ENCODE measurements at places on chromosomes 7 and 10.

DNA sequence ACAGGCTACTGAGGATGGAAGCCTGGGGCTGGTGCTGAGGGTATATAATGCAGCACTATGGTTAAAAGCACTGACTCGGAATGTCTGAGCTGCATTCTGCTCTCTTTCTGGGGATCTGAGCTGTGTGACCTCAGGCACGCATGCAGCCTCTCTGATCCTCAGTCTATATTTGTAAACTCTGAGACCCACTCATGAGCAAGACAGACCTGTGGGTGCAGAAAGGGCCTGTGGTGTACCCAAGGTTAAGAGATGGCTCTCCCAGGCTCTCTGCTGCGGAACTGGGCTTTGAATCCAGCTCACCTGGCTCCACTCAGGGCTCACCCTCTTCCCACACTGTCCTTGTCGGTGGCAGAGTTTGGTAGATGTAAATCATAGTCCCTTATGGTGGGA, 89.9 kb downstream of the CHST15 start:
- no peak for DNase-seq

- peak; percentile 69 for DNase-seq
Measured at GRCh38 chr10:102596506-102596971, 47.7 kb upstream of the TRIM8 start.

DNA sequence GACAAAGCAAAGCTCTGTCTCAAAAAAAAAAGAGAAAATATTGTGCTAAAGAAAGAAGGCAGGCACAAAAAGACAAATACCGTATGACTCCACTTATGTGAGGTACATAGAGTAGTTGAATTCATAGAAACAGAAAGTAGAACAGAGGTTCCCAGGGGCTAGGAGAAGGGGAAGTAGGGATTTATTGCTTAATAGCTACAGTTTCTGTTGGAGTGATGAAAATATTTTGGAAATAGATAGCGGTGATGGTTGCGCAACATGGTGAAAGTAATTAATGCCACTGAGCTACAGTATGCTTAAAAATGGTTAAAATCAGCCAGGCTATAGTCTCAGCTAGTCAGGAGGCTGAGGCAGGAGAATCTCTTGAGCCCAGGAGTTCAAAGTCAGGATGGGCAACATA, 18.5 kb upstream of the NPFFR1 start:
- no peak for DNase-seq

DNA sequence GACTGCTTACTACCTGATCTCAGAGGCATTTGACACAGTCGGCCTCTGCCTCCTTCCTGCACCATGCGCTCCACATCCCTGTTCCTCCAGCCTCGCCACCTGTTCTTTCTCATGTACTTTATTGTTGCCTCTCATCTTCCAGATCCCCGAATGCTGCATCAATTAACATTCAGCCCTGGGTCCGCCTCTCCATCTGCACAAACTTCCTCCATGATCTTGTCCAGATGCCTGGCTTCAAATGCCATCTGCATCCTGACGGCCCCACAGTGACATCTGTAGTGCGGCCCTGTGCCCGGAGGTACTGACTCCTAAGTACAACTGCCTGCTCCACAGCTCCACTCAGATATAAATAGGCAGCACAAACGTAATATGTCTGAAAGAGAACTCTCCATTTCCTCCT, 51.2 kb upstream of the STK17A start:
- no peak for DNase-seq

- DNase-seq, result no peak
Measured at GRCh38 chr10:121639416-121639815, 41.2 kb upstream of the FGFR2 start.

DNA sequence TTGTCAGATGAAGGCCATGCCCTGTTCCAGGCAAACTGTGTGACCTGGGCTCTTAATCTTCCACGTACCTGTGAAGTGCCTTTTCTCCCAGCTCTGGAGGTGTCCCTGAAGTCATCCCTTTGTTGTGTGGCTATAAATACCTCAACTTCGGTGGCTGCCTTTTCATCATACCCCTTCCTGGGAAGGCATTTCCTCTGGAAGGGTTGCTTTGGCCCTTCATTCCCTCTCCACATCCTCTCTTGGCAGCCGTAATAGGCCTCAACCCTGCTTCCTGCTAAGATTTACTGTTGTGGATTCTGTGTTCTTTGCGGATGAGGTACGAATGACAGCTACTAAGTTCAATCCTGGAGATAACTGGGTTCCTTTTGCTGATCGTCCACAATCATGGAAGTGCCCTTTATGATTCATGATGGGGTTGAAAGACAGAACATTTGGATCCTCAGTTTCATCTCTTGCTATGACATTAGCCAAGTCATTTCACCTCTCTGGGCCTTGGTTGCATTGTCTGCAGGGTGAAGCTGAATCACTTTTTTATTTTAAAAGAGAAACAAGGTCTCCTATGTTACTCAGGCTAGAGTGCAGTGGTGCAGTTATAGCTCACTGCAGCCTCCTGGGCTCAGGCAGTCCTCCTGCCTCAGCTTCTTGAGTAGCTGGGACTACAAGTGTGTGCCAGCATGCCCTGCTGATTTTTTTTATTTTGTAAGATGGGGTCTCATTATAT, 23.6 kb downstream of the FKBP6 start:
- DNase-seq, result no peak

GRCh38 chr7:29173458-29173857, 21.1 kb upstream of the CHN2 start:
- DNase-seq, result no peak

DNA sequence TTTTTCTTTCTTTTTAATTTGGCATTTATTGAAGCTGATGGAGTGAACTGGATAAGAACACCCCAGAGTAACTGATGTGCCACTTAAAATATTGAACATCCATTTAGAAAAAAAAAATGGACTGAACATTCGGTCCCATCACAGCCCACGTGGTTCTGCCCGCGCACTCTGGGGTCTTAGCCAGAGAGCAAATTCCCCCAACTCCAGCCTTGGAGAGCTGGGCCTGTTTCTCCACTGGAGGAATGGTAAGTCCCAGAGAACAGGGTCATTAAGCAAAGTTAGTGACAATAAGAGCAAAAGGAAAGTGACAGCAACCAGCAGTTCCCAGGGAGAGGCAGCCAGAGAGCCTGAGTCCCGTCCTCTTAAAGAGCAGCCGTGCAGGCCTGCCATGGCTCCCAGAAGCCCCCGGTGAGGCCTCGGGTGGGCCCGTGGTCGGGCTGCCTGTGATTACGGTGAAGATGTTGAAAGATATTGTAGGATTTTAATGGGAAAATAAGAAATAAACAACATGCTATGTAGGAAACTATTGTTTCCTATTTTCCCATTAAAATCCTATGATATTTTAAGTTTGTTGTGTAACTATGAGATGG, 487.9 kb upstream of the MKI67 start:
- DNase-seq, result no peak

DNA sequence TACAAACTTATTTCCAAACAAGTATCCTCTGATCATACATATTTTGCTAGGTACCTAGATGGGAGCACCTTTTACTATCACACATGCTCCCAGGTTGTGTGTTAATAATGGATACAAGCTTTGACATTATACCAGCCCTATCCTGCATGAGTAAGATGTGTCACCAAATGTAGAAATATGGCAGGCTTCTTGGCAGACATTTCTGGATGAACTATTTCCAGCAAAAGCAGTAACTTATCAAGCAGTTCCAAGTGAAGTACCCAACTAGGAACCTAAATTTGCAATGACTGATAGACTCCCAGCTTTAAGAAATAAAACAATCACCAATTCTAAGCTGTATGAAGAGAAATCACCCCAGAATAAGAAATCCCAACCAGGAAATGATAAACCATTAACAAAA, 103.7 kb upstream of the TMEM72 start:
- no peak for DNase-seq

DNA sequence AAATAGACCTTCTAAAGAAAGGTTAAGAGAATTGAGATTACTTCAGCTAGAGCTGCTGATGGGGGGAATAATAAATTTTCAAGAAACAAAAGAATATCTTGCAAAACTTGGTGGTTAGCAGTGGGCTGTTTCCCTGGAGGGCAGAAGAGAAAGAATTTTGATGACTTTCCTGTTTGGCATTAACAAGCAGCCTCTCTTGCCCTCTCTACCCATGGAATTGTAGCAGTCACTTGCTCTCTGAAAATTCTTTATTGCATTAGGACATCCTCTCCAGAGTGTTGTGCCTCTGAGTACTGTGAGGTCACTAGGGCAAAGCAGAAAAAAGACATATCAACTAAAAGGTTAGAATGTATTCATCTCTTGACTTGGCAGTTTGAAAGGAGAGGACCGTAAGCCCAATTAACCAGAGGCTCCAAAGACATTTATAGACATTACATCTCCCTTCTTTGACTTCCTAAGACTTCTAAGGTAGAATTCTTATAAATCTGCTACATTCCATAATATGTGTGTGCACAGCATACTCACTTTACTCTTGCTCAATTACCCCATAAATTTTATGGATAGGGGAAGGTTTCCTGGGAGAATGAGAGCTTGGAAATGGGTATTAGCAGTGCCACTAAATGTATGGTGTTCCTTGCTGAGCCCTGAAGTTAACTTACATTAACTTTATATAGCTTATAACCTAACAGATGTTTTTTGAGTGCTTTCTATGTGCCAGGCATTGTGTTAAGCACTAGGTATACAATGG, 215.3 kb downstream of the KIF20B start:
- DNase-seq, result no peak

DNA sequence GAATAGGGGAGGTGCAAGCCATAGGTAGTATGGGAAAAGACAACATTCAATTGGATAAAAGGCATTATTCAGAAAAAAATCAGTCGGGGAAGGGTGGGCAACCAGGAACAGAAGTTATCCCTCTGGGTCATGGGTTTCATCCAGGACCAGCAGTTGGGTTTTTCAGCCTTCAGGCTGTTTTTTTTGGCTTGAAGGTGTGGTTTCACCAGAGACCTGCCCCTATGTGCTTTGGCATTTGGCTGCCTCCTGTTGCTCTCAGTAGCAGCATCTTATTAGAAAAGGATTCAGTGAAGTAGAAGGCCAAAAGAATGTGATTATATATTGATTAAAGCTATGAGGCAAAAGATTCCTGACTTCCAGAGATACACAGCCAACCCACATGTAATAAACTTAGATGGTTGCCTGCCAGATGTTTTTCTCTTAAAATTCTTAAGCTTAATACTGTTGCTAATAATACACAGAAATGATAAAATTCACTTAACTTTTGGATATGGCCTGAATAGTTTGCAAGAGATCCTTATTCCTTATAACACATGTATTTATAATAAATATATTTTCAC, 251.7 kb upstream of the CSTF2T start:
- DNase-seq, result no peak

DNA sequence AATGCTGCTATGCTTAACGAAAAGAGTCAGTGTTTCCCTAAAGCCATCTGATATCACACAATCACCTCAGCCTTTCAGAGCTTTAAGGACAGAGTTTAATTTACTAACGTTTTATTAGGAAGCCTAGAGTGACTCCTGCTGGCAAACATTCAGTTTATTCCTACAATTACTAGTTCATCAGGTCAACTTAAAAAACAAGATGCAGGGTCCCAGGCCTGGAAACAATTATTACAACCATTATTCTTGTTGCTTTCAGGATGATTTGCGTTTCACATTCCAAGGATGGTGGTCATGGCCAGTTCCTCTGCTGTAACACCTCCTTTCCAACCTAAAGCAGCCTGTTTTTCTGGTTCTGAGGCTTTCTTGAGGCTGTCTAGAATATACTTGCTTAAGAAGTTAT, 1.5 kb upstream of the FAM53B start:
- DNase-seq, result peak; percentile 70

Data from myocyte (in vitro differentiated cells).